ENCODE measurements at places on chromosomes 2 and 18. TPM values are rescaled to one million over a fixed set of nuclear protein-coding genes. Genes with fewer than 3 reads are reported as not detected.

- no peak for DNase-seq
- H3K27me3 ChIP-seq: no peaks in the 10 kb centered on the region
- H3K4me1 ChIP-seq: no peaks in the 10 kb centered on the region
- H3K4me3 ChIP-seq: no peak overlapping the region
Observed at GRCh38 chr2:131146231-131146630, 41.1 kb downstream of the PLEKHB2 start.

DNA sequence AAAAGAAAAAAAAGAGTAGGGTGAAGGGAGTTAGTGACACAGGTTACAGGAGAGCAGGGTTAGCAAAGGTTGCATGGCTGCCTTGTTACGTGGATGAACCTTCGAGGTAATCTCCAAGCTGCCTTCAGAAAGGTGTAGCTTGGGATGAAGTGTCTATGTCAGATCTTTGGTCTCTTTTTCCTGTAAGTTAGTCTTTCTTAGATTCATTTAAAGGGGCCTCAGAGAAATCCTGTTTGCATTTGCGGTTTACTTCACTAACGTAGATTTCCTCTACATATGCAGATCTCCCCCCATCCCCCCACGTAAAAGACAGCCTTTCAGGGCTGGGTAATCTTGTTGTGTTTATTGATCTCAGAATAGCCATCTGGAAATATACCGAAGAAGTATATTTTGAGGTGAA lies 83.7 kb downstream of the MTA3 start:
- peaks cover 80% of the 10 kb centered on the region for H3K4me1 ChIP-seq
- DNase-seq: no peak
- H3K27me3 ChIP-seq: no peaks in the 10 kb centered on the region
- H3K27ac ChIP-seq: peak overlapping the region; percentile 70
- H3K36me3 ChIP-seq: peaks cover 4% of the 10 kb centered on the region

- H3K4me3 ChIP-seq: no peak overlapping the region
- H3K4me1 ChIP-seq: no peaks in the 10 kb centered on the region
- no peak overlapping the region for H3K27ac ChIP-seq
- DNase-seq: no peak
Observed at GRCh38 chr2:173217116-173217840, 137.4 kb upstream of the CDCA7 start.

- no peaks in the 10 kb centered on the region for H3K36me3 ChIP-seq
- no peak for DNase-seq
- no peak overlapping the region for H3K27ac ChIP-seq
- H3K4me3 ChIP-seq: no peak overlapping the region
- no peaks in the 10 kb centered on the region for H3K27me3 ChIP-seq
- peaks cover 6% of the 10 kb centered on the region for H3K4me1 ChIP-seq
Observed at GRCh38 chr2:72138011-72138881, 9.4 kb downstream of the CYP26B1 start.

DNA sequence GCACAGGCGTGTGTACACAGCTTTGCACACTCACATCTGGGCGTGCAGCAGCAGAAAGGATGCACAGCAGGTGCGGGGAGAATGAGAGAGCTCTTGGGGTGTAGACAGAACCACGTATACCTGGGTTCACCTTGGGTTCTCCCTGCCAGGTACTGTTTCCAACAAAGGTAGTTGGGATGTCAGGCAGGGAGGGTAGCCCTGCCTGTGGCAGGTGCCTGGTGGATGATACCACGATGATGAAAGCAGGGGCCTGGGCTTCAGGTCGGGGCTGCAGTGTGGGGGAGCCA lies 6.5 kb upstream of the ARID5A start:
- H3K4me3 ChIP-seq: no peak overlapping the region
- DNase-seq: no peak
- H3K4me1 ChIP-seq: peaks cover 69% of the 10 kb centered on the region
- H3K27me3 ChIP-seq: peaks cover 5% of the 10 kb centered on the region
- H3K36me3 ChIP-seq: no peaks in the 10 kb centered on the region
- H3K27ac ChIP-seq: no peak overlapping the region

DNA sequence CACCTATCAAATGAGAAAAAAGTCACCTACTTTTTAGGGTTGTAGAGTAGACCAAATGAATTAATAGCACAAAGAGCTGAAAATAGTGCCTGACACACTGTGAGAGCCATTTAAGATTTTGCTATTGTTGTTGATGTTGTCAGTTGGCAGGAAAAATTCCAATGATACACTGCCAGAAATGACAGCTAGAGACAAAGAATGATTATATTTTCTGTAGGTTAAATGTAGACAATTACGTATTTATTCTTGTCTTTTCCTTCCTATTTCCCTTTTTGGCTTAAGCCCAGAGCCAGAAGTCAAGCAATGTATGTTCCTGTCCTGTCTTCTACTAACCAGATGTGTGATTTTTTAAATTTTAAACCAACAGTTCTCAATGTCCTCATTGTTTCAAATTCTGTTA lies 17.2 kb downstream of the NRXN1 start:
- no peaks in the 10 kb centered on the region for H3K36me3 ChIP-seq
- H3K4me3 ChIP-seq: no peak overlapping the region
- H3K4me1 ChIP-seq: no peaks in the 10 kb centered on the region
- DNase-seq: no peak
- H3K27ac ChIP-seq: no peak overlapping the region

The UGT1A10 gene
- total RNA-seq: not detected

The DSEL gene
- total RNA-seq: 1.5 TPM

The EMILIN1 gene
- 0.37 TPM for total RNA-seq

The ASXL3 gene
- total RNA-seq: not detected

The VAPA gene
- 117 TPM for total RNA-seq

All from T-cell (primary cell).